SHP77 (cell line): ENCODE measurements at places on chromosomes 13 and 19.

DNA sequence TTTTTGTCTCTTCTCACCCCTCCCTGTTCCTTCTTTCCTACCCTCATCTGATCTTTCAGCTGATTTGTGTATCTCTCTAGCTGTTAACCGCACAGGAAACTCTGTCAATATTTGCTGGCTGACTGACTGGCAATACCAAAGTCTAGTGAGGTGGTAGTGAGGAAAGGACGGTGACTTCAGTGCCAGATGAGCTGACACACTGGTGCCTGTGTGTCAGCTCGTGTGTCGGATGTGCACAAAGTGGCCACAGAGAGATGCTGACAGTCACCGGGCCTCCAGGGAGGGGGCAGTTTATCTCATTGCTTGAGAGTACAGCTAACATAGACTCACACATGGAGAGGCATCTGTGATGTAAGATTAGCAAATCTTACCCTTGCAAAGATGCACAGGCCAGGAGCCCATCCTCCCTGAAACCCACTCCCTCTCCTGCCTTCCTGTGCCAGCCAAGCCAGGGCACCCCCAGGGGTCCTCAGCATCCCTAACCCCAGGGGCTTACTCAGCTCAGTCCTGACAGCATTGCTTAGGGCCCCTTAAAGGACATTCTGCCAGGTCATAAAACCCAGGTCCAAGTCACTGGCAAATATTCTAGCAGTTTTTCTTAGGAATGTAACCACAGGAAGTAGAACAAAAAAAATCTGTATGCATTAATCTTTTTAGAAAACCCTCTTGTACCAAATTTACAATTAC is 80.2 kb downstream of the SHISA2 start:
- DNase-seq: peak; percentile 31

DNA sequence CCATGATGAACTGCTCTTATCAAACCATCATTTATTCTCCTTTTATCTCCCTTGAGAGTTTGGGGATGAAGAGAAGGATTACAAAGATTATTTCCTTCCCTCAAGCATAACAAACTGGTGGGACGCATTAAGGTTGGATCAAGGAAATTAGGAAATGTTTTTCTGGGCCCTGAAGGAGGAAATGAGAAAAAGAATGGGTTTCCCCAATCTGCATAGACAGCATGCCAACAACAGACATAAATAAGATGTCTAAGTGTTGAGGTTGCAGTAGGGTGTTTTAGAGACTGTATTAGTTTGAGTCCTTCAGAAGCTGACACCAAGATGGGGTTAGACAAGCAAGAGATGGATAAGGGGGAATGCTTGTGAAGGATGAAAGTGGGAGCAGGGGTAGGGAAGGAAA is 7.3 kb downstream of the EPSTI1 start:
- DNase-seq: no peak

GRCh38 chr19:4633140-4633967 is 6.0 kb upstream of the TNFAIP8L1 start:
- peak; percentile 56 for DNase-seq

GRCh38 chr13:112859817-112860190 is 109.2 kb upstream of the MCF2L start:
- no peak for DNase-seq

GRCh38 chr13:95195146-95195545 is 106.1 kb downstream of the ABCC4 start:
- DNase-seq: no peak

DNA sequence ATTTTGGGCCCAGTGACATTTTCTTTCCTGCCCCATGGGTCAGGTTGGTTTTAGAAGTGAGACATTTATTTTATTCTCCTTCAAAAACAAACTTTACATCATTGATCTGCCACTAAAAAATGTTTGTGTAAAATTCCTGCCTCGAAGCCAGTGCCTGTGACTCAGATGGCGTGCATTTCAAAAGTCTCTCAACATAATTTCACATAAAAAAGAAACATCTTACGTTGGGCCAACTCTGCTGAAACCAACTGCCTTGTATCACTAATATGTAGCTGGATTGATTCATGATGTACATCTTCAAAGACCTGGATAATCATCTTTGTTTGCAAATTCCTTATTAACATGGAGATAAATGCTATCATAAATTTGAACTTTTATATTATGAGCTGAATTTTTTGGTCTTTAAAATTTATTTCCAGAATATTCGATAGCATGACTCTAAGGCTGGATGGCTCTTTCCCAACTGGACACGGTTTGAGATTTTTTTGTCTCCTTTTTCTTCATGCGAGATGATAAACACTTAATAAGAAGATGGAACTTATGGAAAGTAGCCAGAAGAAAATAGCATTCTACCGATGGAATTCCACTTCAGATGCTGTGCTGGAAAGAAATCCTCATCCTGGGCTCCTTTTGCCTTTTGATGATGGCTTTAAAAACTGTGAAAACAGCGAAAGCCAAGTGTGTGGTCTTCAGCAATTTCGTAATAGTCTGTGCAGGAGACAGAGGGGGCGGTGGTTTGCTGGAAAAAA is 420.5 kb downstream of the FGF9 start:
- no peak for DNase-seq
